ENCODE measurements at places on chromosomes 16 and 17.

DNA sequence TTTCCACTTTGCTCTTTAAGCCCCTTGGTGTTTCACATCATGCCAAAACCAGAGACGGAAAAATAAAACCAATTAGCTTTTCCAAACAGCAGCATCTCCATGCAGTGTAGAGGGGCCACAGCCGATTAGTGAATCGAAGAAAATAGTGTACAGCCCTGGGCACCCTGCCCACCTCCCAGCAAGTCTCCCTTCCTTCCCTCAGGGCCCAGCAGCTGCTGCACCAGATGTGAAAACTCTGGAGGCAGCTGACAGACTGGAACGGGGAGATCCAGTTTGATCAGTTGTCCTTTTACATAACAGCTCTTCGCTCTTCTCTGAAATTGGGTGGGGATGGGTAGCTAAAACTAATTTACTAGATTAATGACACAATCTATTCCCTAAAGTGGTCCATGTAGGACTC, 19.3 kb downstream of the TMEM11 start:
- DNase-seq, result no peak

DNA sequence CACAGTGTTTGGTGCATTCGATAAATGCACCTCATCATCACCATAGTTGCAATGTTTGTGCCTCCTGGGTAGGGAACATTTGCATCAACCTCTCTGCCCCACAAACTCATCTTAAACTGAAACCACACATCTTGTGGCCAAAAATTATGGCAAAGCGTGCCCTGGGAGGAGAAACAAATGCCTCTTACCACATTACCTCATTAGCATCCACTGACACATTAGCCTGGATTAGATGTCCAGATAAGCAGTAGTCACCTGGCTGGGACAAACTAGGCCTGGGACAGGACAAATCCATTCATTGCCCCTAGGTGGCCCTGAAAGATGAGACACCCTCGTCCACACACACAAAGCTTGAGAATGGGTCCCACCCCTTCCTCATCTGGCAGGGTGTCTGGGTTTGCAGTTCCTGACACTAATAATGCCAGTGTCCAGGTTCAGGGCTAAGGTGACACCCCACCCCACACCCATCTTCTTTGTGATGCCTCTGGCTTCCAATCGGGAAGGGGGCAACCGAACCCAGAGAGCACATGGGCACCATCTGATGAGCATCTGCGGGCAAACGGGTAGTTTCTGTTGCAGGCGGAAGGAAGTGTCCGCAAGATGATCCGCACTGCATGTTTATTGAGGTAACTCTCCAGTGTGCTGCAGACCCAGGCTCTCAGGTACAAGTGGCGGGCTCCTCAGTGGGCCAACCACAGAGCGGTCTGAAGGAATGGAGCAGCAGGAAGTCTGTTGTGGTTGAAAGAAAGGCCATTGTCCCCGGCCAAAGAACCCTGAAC, 8.6 kb downstream of the XYLT1 start:
- DNase-seq, result no peak

DNA sequence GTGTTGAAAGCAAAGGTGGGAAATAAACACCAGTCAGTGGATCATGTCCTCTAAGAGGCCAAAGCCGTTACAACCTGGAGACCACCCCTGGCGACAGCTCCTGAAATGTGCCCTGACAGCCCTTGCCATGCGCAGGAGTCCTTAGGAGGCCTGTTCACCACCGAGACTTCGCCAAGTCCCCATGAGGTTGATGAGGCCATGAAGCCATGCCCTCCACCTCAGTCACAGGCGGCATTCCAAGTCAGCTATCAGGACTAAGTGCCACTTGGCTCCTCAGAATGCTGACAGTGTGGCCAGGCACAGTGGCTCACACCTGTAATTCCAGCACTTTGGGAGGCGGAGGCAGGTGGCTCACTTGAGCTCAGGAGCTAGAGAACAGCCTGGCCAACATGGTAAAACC, 27.1 kb downstream of the ADAM11 start:
- DNase-seq, result no peak

DNA sequence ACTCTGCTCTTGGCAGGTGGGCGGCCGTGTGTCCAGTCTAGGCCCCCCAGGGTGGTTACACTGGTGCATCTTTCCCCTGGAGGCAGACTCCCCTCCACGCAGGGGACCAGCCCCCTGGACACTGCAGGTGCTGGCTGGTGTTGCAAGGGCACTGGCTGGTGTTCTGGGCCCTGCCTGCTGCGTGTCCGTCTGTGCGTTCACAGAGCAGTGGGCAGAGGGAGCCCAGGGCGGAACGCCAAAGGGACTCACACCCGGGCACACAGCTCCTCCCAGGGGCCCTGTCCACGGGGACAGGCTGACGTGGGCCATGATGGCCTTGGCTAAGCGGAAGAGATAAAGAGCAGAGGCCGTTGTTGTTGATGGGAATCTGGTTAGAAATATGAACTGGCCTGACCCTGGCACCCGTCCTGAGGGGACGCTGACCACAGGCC, 27.3 kb downstream of the ACSF3 start:
- DNase-seq, result no peak

DNA sequence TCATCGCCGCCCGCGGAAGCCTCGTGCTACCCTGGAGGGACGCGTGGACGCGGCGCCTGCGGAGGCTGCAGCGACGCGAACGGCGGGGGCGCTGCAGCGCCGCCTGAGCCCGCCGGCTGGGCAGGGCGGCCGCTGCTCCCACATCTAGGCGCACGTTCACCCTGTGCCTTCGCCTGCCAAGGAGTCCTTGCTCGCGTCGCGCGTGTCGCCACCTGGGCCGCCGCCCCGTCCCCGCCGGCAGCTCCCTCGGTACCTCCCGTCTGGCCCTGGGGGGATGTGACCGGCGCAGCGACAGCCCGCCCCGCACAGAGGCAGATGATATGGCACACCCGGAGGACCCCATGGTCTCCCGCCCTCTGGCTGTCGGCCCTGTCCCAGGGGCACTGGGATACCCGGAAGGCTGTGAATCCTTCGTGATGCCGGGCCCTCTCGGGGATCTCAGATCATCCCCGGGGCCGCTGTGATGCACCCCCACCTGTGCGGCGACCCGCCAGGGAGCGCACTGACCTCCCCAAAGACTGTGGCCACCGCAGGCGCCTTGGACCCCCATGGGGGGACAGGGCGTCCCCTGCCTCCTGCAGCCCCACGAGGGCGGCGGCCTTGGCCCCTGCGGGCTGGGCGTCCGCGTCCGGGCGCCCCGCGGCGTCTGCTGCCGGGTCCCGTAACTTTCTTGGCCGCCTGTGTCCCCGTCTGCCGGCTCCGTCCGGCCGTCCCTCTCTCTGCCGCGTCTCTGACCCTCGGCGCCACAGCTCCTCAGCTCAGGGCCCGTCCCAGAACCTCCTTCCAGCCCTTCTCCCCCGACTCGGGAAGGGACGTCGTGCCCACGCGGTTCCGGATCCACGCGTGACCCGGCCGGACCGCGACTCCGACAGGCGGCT, 689 bp upstream of the TBC1D24 start:
- DNase-seq, result peak; percentile 67

DNA sequence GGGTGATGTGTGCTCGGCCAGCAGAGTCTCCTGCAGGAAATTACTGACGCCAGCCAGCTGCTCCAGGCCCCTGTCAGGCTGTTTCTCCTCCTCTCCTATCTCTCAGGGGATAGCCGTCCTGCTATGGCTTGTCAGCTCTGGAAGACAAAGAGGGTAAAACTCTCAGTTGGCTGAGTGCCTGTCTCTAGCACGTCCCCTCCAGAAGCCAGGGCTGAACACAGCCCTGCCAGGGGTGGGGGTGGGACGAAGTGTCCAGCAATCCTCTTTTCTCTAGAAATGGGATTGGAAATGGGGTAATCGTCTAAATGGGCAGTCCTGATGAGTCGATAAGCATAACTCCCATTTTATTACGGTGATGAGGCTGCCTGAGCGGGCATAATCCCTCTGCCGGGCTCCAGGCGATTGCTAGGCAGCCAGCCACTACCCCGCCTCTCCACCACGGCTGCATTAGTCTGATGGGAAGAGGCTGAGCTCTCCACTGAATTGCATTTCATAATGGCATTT, 89.1 kb upstream of the GNAO1 start:
- DNase-seq, result no peak

DNA sequence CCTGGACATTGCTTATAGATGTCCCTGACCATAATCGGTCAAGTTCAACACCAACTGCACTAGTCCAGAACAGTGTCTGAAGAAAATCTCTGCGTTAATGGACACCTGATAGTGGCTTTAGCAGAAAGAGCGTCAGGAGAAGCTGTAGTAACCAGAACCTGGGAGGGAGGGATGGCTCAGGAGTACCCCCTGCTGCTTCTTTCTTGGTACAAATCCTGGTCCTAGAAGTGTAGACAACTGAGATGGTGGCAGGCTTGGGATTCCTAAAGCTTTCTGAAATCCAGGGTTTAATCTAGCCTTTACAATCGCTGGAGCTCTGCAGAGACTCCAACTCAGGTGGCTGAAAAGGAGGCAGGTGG, 5.4 kb downstream of the MAP3K14 start:
- no peak for DNase-seq

DNA sequence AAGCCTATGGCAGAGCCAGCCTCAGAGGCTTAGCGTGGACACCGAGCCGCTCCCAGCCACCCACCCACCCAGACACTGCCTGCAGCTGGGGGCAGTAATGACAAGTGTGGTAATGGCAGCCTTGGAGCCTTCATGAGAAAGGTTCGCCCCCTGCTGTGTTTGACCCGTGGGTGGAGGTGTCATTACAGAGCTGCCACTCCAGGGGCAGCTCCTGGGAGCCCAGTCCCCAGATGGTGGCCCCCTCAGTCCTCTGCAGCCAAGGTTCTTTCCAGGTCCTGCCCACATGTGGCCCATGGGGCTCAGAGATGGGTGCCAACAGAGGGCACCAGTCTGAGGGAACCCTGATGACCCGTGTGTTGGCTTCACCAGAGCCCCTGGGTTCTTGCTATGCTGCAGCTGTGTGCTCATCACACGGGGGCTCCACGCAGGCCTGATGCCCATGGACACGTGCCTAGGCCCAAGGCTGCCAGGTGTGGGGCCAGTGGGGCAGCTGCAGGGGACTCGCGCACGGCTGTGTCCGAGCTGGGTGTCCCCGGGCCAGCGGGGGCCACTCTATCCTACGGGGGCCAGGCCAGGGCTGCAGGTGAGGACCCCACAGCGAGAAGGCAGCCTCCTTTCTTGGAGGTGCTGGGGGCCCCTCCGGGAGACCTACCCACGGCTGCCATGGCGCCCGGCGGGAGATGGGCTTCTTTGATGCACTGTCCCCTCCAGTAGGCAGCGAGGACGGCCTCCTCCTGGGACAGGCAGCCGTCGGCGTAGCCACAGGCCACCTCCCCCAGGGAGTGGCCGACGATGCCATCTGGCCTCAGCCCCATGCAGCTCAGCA, 8.1 kb downstream of the FASN start:
- DNase-seq, result no peak

DNA sequence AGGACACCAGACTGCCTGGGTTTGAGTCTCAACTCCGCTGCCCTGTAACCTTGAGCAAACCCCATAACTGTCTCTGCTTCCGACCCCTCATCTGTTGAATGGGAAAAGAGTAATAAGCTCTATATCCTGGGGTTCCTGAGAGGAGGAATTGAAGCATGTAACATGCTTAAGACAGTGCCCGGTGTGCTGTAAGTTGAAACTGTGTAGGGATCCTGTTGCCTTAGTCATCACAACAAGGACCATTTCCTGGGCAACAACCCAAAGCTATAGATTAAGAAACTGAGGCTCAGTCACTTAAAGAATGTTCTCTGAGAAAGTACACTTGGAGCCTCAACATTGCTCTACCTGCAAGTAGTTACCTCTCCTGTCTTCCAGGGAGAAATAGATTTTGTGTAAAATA, 23.0 kb downstream of the CDH13 start:
- no peak for DNase-seq

- peak; percentile 92 for DNase-seq
These were observed 55.0 kb upstream of the CBFA2T3 start for GRCh38 chr16:89031715-89032659.

DNA sequence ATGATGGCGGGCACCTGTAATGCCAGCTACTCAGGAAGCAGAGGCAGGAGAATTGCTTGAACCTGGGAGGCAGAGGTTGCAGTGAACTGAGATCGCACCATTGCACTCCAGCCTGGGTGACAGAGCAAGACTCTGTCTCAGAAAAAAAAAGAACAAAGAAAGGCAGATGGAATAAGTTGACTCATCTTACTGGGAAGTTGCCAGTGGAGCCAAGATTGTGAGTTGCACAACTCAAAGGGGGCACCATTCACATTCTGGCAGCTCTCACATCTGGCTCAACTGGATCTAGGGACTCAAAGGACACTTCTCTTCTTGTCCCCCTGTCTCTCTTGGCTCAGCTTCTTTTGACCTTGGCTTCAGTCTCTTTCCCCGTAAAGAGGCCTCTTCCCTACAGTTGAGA, 53.7 kb upstream of the ETV4 start:
- peak; percentile 21 for DNase-seq

DNA sequence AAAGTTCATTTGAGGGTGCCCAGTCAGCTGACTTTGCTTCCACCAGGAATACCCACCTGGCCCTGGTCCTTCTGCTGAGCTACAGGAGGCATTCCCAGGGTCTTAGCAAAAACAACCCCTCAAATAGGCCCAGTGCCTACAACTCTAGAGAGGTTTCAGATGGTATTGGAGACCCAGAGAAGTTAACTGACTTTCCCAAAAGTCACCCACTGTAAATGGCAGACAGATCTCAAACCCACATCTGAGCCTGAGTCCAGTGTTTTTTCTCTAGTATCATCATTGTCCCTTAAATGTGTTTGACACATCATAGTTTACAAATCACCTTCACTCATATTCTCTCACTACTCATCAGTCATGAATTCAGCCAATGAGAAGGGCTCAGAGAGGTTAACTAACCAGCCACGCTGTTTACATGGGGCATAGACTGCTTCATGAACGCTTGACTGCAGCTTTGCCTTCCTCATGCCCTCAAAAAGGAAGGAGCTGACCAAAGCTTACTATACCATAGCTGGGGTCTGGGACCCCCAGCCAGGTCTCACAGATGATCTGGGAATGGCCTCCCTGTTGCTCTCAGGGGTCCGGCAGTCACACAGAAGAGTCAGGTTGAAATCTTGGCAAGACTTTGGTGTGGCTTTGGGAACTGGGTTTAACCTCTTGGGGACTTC, 3.7 kb downstream of the PHOSPHO1 start:
- DNase-seq, result no peak

GRCh38 chr16:53912155-53912554, 208.2 kb downstream of the FTO start:
- DNase-seq, result no peak

- DNase-seq, result no peak
These were observed 30.6 kb downstream of the METRNL start for GRCh38 chr17:83109793-83110645.

DNA sequence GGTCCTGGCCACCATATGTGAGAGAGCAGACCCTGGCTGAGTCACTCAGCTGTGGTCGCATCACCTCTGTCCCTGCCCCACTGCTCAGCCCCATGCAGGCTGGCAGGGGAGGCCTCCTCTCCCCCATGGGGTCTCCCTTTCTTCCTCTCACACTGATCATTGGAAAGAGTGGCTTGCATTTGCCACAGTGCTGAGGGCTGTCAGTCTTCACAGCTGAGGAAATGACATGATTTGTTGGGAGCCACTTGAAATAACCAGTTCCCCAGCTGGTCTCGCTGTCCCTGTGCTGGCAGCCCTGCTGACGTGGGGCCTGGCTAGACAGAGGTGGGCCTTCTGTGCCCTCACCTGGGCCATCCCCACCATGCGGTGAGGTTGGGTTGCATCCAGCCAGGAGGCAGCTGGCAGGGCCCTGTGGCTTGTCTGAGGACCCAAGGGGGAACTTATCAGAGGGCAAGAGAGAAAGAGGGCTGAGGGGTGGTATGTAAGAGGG, 30.1 kb upstream of the MED9 start:
- no peak for DNase-seq

All from inflammatory macrophage (primary cell).